Astrocyte (in vitro differentiated cells and primary cell): ENCODE measurements at places on chromosomes 3 and 15.

DNA sequence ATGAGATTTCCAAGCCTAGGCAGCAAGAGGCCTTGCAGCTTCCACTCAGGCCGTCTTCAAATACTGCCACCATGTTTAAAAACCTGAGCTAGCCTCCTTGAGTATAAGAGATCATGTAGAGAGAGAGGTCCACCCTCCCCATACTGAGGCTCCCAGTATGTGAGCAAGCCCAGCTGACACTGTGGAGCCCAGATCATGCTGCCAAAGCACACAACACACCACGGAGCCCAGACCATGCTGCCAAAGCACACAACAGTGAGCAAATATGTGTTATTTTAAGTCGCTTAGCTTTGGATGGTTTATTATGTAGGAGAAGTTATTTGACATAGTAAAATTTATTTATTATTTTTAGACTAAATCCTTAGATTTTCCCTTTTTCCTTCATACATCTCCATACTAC lies 333.7 kb downstream of the CTNNB1 start:
- no peak for DNase-seq

GRCh38 chr15:60840703-60841411 lies 361.9 kb upstream of the ICE2 start:
- DNase-seq: no peak

- no peak for DNase-seq
Measured at GRCh38 chr3:12558706-12559105, 1.8 kb downstream of the MKRN2 start.

GRCh38 chr3:45041666-45042065 lies 15.6 kb downstream of the CLEC3B start:
- DNase-seq: no peak

- DNase-seq: peak; percentile 92
Measured at GRCh38 chr15:71079208-71080044, 35.8 kb upstream of the THSD4 start.

DNA sequence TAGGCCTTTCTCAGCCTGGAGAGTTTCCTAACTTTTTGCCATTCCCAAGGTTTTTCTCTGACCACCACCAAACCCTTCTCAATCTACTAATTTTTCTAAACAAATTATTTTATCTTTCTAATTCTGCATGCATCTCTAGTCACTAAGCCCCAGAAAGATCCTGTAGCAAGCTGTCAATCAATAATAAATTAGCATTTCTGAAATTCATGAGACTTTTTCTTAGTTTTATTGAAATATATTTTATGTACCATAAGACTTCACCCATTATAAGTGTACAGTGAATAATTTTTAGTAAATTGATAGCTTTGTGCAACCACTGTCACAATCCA lies 22.4 kb upstream of the AP4E1 start:
- no peak for DNase-seq

- DNase-seq: peak; percentile 2
Measured at GRCh38 chr15:28004143-28005003, 94.7 kb downstream of the OCA2 start.

- no peak for DNase-seq
Measured at GRCh38 chr3:86967062-86967461, 23.9 kb downstream of the VGLL3 start.

DNA sequence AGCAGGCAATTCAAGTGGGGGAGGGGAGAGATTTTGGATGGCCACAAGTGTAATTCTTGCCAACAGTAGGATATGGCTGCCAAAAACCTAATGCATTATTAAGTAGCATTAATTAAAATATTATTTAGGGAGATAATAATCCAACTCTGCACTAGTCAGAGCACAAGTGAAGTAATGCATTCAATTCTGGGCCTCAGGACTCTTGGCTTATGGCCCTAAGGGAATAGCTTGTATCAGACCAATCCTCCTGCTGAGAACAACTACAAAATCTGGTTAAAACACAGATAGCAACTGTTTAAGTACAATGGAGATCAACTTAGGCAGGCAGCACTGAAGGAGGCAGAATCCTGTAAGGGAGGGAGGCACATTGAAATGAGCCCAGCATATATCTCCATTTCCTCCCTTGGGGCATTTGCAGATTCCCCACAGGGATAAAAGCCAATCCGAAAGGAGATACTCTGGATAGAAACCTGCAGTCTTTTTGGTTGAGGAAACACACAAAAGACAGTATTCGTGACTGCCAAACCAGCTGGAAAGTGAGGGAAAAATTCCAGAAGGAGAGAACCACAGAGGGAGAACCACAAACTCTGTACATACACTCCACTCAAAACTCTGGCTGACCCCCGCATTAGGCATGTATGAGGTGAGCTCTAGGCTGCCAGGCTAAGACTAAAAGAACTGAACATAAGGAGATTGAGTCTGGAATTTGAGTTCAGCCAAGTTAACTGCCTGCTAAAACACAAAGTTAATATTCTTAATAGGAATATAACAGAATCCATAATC lies 57.4 kb downstream of the ETFA start:
- peak; percentile 41 for DNase-seq

GRCh38 chr15:25732191-25732590 lies 130.9 kb downstream of the ATP10A start:
- no peak for DNase-seq

GRCh38 chr3:194570235-194570634 lies 63.0 kb downstream of the TMEM44 start:
- no peak for DNase-seq

- DNase-seq: no peak
Measured at GRCh38 chr3:140767566-140767965, 89.7 kb downstream of the TRIM42 start.

DNA sequence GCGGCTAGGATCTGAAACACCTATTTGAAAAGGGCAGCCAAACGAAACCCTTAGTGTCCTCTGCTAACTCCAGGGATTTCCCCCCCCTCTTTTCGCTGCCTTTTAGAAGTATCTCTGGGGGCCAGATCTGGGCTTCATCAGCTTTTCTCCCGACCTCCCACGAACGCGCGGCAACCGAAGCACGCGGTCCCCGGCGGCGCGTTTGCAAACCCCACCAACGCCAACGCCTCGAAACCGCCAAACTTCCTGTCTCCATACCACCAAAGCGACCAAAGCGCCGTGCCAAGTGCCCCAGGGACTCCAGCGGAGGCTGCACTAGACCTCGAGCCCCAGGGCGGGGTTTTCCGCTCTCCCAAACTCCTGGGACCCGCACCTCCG lies 155.8 kb upstream of the FRMD4B start:
- no peak for DNase-seq

GRCh38 chr3:163939926-163940325 lies 1138.4 kb downstream of the SI start:
- peak; percentile 8 for DNase-seq
